ENCODE measurements at places on chromosomes 12 and 14.

- DNase-seq: no peak
Observed at GRCh38 chr12:102172436-102172835, 25.2 kb downstream of the PMCH start.

DNA sequence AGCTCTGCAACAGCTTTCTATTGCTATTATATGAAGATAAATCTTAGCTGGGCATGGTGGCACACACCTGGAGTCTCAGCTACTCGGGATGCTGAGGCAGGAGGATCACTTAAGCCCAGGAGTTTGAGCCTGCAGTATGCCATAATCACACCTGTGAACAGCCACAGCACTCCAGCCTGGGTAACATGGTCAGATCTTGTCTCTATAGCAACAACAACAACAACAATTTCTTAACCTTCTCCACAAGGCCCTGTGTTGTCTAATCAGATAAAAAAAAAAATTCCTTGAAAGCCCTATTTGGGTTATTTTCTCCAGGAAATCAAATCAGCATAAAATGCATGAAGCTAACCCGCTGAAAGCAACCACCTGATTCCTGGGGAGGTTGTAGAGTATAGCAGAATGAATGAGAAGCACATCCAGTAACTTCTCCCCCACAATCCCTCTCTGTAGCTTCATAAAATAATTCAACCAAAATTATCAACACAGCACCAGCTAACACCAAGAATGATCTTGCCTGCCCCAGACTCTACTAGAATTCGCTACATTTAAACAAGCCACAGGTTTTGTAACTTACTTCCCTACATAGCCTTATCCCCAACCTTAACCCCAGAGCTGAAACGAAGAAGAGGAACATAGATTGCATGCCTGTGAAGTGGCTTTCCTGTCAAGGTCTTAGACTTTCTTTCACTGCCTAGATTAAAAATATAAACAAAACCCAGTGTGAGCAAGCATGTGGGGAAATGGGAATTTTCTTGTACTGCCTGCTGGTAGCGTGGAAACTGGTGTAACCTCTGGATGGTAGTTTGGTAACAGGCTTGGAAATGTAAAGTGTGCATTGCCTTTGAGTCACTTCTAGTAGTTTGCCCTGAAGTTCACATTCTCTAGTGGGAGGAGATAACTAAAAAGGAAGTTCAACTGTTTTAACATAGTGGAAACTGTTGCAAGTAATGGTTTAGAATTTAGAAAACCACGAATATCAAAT lies 6.0 kb upstream of the STK38L start:
- DNase-seq: no peak

- DNase-seq: no peak
Observed at GRCh38 chr14:54377501-54377900, 19.3 kb upstream of the CDKN3 start.

- no peak for DNase-seq
Observed at GRCh38 chr12:79414252-79414651, 276.5 kb downstream of the PAWR start.

- DNase-seq: no peak
Observed at GRCh38 chr12:23236066-23236780, 611.3 kb downstream of the ETNK1 start.

Data from vagina (tissue), 2 donors.